Liver (tissue), 10 donors: ENCODE measurements at places on chromosomes 6 and 20. TPM values are rescaled to one million over a fixed set of nuclear protein-coding genes. Genes with fewer than 3 reads are reported as not detected.
A peak's percentile ranks its signal among the peaks of the same experiment; 100 is the strongest.

The CRISP2 gene
- 0.28 TPM for total RNA-seq

DNA sequence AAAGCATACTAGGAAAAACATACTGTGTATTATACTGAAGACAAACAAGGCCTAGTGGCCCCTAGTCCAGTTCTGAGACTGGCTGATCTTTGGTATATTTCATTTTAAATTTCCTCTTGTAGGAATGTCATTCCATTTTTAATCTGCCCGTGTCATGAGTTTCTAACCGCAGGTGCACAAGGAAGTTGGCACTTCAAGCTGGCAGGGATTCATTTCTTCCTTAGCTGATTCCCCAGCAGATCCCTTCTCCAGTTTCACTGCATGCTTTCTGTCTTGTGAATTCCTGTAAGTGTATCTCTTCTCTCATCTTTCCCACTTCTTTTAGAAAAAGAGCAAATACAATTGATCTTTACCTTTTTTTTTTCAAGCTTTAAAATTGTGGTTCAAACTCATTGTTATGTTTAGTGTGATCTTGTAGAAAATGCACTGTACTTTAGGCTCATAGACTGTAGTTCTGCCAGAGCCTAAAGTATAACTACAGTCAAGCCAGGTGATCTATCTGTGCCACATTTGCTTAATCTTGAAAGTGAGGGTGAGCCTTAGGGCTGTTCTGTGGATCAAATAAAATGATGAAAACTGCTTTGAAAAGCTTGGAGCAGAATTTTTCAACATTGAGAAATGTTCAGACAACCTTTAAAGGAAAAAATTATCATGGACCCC, 37.0 kb downstream of the RNF217 start:
- no peak for DNase-seq

- no peak for DNase-seq
Measured at GRCh38 chr6:81769824-81770223, 17.3 kb upstream of the TENT5A start.

DNA sequence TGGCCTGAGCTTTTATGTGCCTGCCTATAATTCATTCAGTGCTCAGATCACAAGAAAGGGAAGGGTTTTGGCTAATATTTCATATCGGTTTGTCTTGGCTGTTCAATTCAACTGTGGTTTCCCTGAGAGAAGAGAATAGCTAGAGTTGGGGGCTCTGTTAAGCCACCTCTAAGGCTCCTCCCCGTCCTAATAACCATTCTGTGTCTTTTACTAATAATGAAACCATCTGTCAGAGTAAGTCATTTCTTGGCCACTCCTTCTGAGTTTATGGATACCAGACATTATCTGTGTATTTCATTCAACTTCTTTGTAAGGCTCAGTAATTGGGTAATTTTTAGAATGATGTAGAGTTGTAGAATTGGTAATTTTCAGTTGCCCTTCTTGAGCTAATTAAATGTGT, 5.2 kb downstream of the STX11 start:
- DNase-seq: no peak

DNA sequence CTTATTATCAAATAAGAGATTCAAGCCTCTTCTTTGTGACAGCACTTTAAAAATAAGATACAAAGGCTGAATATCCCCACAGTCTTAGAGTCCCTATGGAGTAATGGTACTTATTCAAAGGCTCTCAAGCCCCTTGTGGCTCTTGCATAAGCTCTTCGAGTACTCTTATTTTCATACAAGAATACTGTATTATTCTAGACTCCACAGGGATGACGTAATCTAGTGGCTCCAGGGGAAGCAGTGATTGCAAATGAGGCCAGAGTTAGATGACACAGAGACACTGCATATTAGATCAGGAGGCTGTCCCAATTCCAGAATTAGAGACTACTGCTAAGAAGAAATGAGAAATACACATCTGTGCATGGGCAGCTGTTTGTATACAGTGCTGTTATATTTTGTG, 1195.9 kb upstream of the MAP3K7 start:
- DNase-seq: no peak

The BPIFB2 gene
- total RNA-seq: 3.7 TPM

DNA sequence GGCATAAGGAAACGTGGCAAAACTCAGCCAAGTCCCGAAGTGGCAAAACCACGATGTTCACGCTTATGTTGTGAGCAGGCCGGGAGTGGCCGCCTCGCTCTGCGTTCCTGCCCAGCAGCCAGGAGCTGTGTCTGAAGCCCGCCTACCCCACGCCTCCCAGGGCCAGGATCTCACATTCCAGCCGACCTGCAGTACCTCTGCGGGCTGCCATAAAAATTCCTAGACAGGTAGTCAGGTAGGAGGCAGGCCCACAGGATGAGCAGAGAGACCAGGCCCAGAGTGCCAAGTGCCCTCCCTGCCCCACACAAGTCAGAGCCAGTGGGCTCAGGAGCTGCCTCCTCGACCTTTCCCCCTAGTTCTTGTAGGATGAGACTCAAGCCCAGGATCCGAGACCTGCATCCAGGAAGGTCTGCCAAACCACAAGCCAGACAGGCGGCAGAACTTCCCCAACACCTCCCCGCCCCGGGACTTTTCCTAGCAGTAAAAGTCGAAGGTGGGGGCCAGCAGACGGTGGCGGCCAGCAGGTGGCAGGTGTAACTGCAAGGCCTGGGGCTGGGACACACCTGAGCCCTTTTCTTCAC, 16.7 kb downstream of the PMEPA1 start:
- DNase-seq: no peak

- DNase-seq: peak; percentile 13
Measured at GRCh38 chr20:1332749-1333300, 3.9 kb upstream of the SDCBP2 start.

DNA sequence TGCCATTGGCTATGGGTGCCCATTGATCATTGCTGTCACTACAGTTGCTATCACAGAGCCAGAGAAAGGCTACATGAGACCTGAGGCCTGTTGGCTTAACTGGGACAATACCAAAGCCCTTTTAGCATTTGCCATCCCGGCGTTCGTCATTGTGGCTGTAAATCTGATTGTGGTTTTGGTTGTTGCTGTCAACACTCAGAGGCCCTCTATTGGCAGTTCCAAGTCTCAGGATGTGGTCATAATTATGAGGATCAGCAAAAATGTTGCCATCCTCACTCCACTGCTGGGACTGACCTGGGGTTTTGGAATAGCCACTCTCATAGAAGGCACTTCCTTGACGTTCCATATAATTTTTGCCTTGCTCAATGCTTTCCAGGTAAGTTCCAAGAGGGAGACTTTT, 16.4 kb downstream of the ADGRF4 start:
- DNase-seq: no peak

- no peak for DNase-seq
Measured at GRCh38 chr6:16582446-16583143, 178.7 kb downstream of the ATXN1 start.

- DNase-seq: no peak
Measured at GRCh38 chr20:40802886-40803285, 113.8 kb upstream of the MAFB start.

The DNAH8 gene
- under 0.01 TPM for total RNA-seq

- DNase-seq: peak; percentile 44
Measured at GRCh38 chr6:25629198-25629576, 22.8 kb upstream of the SCGN start.

DNA sequence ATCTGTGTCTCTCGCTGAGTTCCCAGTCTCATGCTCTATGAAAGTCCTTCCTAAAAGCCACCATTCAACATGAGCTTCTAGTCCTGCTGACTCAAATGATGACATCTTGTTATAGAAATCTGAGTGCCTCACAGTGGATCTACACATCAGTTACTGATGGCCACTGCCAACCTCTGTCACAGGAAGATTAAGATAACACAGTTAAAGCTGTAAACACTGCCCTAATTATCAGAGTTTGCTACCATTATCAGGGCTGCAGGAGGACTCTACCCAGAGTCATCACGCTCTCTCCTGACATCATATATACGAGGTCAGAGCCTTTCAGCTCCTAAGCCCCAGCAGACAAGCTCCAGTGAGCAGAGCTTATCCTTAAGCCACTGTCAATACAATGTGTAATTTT, 63.2 kb downstream of the HIVEP2 start:
- DNase-seq: no peak

GRCh38 chr20:40600441-40601219, 88.4 kb downstream of the MAFB start:
- DNase-seq: no peak

GRCh38 chr20:60630609-60631008, 621.5 kb upstream of the CDH4 start:
- no peak for DNase-seq

- DNase-seq: no peak
Measured at GRCh38 chr20:1499528-1500420, 8.6 kb upstream of the SIRPB2 start.
